ENCODE measurements at places on chromosomes 7 and 10.

- DNase-seq = no peak
Observed at GRCh38 chr7:75623390-75624133, 115.2 kb downstream of the HIP1 start.

DNA sequence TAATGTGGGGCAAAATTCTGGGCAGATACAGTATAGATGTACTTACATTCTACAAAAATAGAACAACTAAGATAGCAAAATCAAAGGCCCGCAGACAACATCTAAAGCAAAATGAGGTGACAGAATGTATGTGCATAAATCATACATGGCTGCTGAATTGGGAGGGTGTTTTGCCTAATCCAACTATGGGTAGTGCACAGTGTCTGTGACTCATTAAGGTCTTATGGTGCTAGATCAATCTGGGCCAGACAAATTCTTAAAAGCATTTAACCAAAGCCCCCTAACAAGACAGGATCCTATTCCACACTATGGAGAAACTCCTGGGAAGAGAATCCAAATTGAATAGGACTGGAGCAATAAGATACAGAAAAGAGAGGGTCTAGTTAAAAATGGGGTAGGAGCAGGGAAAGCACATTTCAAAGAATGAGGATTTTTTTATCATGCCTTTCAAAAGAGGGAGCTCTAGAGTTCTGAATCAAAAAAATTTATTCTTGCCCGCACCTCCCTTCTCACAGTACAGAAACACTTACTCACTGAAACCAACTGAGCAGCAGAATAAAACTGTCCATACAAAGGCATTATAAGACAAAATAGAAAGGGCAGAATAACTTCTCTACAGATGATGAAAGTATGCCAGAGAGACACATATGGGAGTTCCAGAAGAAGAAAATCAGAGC, 181.3 kb downstream of the RNLS start:
- no peak for DNase-seq

DNA sequence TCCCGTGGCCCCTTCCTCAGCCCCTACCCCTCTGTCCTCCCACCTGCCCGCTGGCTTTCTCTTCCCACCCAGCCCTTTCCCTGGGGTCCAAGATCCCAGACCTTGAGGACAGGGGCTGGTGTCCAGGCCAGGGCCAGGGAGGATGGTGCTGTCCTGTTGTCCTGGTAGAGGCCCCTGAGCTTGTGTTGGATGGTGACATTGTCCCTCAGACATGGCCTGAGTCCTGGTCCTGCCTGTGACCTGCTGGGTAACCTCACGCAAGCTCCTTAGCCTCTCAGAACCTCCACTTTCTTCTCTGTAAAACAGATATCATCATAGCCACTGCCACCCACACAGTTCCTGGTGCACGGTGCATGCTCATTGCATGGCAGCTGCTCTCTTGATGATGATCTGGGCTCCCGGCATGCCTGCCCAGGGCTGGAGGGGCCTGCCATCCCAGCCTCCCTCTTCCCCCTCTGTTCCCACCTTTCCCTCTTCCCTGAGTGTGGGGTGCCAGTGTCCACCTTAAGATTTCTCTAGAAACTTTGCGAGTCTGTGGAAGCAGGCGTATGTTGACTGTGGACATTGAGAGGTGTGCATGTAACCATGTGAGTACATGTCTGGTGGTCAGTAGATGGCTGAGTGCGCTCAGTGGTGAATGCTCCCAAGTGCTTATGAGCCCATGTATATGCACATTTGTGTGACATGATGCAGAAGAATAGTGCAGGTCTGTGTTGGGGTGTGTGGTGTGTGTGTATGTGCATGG, 60.4 kb downstream of the NEURL1 start:
- DNase-seq = no peak

GRCh38 chr10:4525103-4525502, 300.9 kb upstream of the AKR1E2 start:
- no peak for DNase-seq

GRCh38 chr10:116082206-116082605, 190.8 kb downstream of the GFRA1 start:
- DNase-seq = peak; percentile 49

DNA sequence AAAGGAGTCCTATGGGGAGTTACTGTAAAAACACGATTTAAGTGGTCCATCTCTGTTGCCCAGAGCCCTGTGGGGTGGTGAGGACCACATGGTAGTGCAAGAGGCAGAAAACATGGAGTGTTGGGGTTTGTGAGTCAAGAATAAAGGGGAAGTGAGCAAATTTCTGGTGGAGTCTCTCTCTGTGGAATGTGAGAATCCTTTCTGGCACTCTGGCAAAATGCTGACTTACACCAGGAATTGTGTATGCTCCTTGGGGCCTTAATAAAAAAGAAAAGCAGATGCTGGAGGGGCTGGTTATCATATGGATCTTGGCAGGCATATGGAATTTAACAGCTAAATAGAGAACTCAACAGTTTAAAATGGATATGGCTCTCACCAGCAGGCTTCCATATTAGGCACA, 486.0 kb downstream of the TNS3 start:
- no peak for DNase-seq

DNA sequence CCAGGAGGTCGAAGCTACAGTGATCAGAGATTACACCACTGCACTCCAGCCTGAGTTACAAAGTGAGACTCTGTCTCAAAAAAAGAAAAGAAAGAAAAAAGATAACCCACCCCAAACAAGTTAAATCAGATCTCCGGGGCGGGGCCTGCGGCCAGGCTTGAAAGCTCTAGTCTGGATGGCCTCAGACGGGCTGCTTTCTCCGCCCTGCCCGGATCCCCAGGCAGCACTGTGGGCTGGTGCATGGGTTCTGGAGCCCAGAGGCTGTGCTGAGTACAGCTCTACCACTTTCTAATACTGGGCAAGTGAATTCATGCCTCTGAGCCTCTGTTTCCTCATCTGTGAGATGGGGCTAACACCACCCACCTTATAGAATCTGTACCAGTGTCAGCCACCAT, 83.7 kb downstream of the ZMIZ1 start:
- DNase-seq = no peak

GRCh38 chr7:98997846-98998245, 119.5 kb downstream of the TRRAP start:
- no peak for DNase-seq

GRCh38 chr7:101891936-101892640, 74.7 kb downstream of the CUX1 start:
- DNase-seq = no peak

DNA sequence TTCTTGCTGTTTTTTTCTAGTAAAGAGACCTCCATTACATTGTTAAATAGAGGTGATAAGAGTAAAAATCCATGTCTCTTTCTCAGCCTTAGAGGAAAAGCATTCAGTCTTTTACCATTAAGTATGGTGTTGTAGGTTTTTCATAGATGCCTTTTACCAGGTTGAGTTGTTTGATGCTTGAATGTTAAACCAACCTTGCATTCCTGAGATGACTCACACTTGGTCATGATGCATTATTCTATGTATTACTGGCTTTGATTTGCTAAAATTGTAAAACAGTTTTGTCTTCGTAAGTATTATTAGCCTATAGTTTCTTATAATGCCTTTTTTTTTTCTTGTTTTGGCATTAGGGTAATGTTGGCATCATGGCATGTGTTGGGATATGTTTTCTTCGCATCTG, 90.0 kb downstream of the ANKRD61 start:
- no peak for DNase-seq

- DNase-seq = no peak
Observed at GRCh38 chr10:7968510-7969112, 85.9 kb upstream of the GATA3 start.

- DNase-seq = no peak
Observed at GRCh38 chr10:64116707-64117106, 595.5 kb downstream of the REEP3 start.

DNA sequence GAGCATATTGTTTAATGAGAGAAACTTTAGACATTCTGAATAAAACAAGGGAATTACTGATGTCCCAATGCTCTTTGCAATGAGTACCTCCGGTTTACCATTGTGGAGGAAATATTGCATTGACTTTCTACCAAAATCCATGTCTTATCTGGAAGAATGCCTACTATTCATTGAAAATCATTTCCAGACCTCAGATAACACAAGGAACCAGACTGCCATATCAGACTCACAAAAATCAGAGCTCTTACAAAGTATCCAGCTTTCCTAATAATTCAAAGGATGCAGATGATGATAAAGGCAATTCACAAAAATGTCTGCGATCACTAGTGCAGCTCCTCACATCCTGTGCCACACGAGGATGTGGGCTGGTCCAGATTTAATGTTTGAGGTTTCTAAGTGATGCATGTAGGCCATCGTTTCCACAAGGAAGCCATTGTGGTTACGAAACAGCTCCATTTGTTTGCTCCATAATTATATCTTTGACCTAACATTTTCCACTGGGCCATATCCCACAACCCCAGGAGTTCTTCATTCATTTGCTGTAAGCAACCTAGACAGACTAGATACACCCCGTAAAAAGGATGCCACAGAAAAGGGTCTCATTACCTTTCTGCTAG, 831.1 kb upstream of the C7orf33 start:
- no peak for DNase-seq

GRCh38 chr7:130009848-130010688, 41.1 kb downstream of the ZC3HC1 start:
- no peak for DNase-seq

DNA sequence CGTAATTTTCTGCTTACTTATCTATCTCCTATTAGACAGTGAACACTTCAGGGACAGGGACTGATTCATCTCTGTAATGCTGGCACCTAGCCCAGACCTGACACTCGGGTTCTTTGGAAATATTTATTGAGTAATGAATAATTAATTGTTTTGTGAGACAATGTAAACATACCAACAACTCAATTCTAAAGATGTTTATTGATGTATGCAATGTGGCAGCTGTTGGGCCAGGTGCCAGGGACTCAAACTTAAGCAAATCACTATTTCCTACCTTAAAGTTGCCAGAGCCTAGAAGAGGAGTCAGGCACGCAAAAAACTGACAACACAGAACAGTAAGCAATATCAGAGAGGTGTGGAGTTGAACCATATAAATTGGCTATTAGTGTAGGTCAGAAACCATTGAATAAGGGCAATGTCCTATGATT, 63.6 kb upstream of the BMPER start:
- DNase-seq = no peak

GRCh38 chr10:102133373-102134195, 744 bp downstream of the PPRC1 start:
- no peak for DNase-seq

DNA sequence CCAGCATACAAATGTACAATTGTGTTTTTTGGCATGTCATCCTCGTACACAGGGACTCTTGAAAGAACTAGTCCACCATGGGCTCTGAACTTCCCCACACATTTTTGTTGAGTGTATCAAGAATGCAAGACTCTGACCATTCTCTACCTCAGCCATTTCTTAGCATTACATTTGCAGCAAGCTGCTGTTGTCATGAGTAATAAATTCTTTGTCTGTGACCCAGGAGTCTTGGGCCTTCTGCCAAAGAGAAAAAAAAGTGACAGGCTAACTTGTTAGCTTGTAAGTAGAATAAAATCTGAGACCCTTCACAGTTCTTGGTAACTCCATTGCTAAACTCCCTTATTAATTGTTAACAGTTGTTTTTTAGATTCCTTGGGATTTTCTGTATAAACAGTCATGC, 542.3 kb upstream of the MBL2 start:
- DNase-seq = peak; percentile 94

- peak; percentile 76 for DNase-seq
Observed at GRCh38 chr7:129923709-129924108, 29.1 kb downstream of the UBE2H start.

DNA sequence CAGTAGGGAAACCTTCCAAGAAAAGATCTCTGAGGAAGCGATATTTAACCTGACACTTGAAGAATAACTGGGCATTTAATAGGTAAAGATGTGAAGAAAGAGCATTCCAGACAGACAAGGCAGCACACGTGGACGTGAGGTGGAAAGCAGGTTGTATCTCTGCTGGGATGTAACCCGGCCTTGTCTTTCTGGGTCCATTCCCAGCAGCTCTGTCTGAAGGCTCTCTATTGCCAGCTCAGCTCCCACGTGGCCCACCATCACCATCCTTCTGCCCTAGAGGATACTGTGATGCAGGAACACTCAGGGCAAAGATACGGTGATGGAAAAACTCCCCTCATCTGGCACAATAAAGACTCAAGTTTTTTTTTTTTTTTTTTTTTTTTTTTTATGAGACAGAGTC, 137.7 kb downstream of the RSU1 start:
- no peak for DNase-seq

GRCh38 chr7:6133249-6133648, 102.1 kb downstream of the ANKRD61 start:
- no peak for DNase-seq

DNA sequence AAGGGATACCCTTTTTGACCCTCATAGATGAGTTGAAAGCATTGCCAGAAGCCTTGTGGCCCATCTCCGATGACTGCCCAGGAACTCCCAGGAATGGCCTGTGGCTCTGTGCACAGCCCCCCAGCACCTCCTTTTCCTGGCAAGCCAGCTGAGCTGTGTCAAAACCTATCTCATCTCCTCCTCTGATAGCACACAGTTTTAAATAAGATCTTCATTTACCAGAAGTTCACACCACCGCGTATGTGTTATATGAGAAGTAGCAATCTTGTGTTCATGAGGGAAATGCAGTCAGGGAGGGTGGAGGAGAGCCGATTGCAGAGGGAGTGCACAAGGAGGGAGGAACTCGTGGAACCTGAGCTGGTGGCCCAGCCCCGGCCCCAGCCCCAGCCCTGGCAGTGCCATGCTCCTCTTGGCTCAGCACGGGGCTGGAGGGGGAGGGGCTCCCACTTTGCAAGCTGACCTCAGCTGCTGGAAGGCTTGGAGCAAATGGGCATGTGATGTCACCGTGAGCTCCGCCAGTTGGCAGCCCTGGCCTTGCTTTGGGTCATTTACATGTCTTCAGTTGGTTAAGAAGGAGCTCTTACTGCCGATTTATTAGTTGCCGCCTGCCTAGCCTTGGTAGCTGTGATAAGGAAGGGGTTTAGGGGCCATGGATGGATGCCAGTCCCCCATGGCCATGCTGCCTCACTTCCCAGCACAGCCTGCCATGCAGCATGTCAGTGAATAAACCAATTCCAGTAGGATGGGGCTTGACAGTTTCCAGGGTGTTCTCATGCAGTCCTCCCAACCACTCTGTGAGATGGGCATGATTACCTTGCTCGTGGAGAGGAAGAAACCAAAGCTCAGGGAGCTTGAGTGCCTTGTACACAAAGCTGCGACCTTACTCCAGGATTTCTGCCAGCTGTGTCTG, 20.0 kb downstream of the UNC5B start:
- DNase-seq = no peak

DNA sequence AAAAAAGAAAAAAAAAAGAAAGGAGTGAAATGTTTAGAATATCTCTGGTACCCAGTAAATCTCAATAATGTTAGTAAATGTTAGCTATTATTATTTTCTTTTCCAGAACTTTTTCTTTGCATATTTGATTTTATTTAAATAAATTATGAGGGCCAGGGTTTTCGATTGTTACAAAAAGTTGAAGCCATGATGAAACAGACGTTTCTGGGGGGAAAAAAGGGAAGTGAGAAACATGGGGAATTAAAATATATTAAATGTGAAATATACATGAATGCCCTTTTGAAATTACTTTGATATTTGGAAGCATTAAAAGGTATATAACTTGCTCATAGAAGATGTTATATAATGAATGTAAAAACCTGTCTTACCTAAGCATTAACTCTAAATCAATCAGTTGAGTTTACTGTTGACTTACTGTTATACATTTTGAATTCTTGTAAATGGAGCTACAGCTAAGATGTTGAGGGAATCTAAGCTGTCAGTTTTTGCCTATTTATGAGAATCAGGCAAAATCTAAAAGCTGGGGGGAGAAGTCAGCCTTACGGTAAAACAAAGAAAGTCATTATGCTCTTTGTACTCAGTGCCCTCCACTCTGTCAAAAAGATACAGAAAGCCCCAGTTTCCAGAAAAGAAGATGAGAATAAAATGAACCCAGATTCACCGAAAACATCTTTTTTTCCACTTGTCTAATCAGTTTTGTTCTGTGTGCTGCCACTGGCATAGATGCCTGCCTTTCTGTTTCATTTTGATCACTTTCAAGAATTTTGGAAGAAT, 30.0 kb upstream of the KDM7A start:
- DNase-seq = no peak
